ENCODE measurements at places on chromosomes 5 and 9.
A peak's percentile ranks its signal among the peaks of the same experiment; 100 is the strongest.

- no peak for DNase-seq
Measured at GRCh38 chr9:70065572-70065971, 21.9 kb downstream of the MAMDC2 start.

DNA sequence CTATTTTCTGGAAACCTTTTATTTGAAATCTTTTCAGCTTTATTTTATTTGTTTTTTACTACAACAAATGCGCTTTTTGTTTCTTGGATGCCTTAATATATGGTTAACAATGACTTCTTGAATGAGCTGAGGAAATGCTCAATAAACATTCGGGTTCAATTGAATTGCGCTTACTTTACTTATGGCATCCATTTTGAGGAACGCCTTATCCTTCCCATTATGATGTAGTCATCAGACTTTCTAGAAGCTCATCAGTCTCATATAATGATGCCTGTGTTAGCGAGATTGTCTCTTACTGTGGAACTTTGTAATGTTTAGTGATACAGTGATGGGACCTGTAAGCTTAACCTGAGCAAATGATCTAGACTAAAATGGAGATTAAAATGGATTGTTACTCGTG lies 916 bp downstream of the SHLD3 start:
- no peak for DNase-seq

GRCh38 chr9:104850786-104851545 lies 77.0 kb downstream of the ABCA1 start:
- no peak for DNase-seq

DNA sequence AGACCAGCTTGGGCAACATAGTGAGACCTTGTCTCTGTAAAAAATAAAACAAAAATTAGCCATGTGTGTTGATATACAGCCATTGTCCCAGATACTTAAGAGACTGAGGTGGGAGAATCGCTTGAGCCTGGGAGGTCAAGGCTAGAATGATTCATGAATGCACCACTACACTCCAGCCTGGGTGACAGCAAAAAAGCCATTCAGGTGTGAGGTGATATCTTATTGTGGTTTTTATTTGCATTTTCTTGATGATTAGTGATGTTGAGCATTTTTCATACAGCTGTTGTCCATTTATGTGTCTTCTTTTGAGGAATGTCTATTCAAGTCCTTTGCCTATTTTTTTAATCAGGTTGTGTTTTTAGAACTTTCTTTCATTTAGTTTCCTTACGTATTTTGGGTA lies 23.2 kb downstream of the MTAP start:
- DNase-seq = no peak

DNA sequence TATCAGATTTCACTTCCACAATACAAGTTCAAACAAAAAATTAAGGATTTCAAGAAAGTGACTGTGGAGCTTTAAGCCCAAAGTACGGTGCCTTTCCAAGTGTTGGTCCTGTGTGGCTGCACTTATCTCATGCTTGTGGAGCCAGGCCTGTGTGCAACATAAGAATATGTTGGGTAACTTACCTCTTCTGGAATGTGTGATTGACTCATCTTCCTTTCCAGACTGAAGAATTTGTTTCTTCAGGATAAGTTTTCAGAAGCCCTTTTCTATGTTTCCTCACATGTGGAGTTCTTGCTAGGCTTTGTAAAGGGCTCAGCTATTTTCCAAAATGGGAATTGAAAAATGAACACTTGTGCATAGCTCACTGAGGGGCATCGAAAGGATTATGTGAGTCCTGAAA lies 485.1 kb upstream of the PAPPA start:
- peak; percentile 21 for DNase-seq

GRCh38 chr9:136808075-136808805 lies 492 bp downstream of the RABL6 start:
- DNase-seq = no peak

DNA sequence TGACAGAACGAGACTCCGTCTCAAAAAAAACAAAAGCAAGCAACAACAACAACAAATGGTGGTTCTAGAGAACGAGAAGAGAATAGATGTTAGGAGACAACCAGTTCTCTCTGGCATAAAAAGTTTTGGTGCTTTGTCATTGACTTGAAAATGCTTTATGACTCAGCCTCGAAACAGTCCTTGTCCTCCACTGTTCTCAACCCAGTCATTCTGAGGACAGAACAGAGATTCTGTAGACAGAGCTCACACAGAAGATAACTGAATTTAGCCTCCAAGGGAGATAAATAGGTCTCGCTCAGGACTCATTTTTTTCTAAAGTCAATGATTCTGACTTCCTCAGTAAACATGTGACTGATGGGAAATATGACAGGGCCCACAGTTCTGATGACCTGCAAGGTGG lies 76.0 kb upstream of the FSTL4 start:
- no peak for DNase-seq
